Mammary epithelial cell (primary cell): ENCODE measurements at places on chromosomes 3 and 15. TPM values are rescaled to one million over a fixed set of nuclear protein-coding genes. Genes with fewer than 3 reads are reported as not detected.
A peak's percentile ranks its signal among the peaks of the same experiment; 100 is the strongest.

GOLGA8G gene
- polyA plus RNA-seq, result not detected

ZXDC gene
- 8.7 TPM for polyA plus RNA-seq

GRCh38 chr3:124351430-124352148 is 359.7 kb upstream of the ROPN1 start:
- peak; percentile 28 for DNase-seq

DNA sequence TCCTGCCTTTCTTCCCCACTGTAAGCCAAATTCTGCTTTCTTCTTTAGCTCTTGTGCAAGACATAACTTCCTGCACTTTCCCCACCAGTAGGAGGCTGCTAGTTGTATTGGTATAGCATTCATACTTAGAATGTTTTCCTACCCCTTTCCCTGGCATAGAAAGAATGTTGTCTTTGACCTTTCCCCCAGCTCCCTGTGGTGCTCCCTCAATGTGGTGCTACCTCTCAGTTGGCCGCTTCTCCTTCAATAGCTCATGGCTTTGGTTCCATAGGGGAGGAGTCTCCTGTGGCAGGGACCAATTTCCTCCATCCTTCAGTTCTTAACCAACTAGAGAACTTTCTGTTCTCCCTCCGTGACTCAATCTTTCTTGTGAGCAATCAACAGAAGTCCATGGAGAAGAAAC is 67.5 kb upstream of the AKAP13 start:
- no peak for DNase-seq

DNA sequence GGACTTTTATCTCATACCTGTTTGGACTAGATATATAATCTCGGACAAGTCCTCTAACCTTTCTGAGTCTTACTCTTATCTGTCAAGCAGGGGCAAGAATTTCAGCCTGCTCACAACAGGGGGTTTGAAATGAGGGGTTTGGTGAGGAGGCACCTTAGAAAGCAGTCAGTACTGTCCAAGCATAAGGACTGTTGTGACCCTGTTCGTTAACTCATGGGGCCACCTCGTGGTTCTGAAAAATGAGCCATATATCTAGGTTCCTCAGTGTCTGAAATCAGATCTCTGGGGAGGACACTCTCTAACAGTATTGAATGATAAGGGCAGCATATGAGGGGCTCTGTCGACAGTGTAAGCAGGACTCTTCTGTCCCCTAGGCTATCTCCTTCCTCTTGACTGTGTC is 7.2 kb upstream of the TIMP4 start:
- no peak for DNase-seq
